ENCODE measurements at places on chromosomes 6 and 20.

- DNase-seq: no peak
These were observed 176.3 kb downstream of the LRFN2 start for GRCh38 chr6:40410821-40411220.

GRCh38 chr6:167437888-167438484 lies 113.1 kb downstream of the TTLL2 start:
- no peak for DNase-seq

- DNase-seq: no peak
These were observed 23.9 kb upstream of the E2F3 start for GRCh38 chr6:20377623-20378265.

DNA sequence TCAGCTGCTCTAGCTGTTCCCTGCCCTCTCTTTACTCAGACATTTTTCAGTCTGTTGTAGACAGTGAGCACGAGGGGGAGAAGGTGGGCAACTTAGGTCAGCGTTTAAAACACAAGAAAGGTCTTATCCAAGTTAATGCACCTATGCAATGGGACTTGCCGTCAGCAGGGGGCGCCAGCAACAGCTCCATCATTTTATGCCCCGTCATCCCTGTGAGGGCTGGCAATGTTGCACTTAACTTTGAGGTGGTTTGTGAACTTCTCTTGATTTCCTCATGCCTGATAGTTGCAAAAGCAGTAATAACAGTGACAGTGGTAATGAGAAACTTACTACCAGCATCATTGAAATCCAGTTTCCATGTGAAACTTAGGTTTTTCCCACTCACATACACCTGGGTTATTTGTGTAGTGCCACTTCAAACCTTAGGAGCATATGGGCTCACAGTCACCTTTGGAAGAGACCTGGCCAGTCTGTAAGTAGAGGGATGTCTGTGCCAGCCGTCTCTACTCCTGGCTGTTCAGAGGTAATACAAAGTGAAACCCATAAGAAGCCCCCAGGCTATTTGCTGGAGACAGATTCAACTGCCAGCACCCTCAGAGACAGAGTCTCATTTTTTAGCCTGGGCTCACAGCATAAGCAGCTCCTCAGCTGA lies 44.9 kb upstream of the ID1 start:
- DNase-seq: peak; percentile 77

- DNase-seq: no peak
These were observed 1.3 kb upstream of the CTCFL start for GRCh38 chr20:57526087-57526884.

DNA sequence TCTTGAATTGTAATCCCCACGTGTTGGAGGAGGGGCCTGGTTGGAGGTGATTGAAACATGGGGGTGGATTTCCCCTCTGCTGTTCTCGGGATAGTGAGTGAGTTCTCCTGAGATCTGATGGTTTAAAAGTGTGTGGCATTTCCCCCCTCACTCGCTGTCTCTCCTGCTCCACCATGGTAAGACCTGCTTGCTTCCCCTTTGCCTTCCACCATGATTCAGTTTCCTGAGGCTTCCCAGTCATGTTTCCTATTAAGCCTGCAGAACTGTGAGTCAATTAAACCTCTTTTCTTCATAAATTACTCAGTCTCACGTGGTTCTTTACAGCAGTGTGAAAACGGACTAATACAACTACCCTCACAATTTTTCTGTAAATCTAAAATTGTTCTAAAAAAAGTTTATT lies 26.8 kb upstream of the FAM184A start:
- no peak for DNase-seq

GRCh38 chr6:144141470-144141869 lies 8.8 kb upstream of the STX11 start:
- DNase-seq: no peak

DNA sequence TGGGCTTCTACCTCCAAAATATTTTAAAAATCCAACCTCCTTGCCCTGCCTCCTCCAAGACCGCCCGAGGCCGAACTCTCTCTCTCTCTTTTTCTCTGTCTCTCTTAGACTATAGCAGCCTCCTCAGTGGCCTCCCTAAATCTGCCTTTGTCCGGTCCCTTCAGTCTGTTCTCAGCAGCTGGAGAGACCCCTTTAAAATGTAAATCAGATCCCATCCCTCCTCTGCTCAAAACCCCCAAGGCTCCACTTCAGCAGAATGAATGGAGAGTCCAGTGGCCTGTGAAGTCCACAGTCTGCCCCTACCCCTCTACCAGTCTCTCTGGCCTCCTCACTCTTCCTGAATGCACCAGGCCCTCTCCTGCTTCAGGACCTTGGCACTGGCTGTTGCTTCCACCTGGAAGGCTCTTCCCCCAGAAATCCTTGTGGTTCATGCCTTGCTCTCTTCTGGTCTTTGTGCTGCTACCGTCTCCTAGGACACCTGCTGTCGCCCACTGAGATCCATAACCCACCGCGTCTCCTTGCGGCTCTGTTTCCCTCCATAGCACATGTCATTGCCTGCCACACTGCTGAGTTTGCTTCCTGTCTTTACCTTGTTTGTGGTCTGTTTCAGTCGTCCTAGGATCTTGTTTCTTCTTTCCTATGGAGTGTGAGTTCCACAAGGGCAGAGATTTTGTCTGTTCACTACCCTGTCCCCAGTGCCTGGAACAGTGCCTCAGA lies 6.0 kb downstream of the MLN start:
- DNase-seq: no peak

GRCh38 chr6:100347901-100348550 lies 116.7 kb downstream of the SIM1 start:
- no peak for DNase-seq

DNA sequence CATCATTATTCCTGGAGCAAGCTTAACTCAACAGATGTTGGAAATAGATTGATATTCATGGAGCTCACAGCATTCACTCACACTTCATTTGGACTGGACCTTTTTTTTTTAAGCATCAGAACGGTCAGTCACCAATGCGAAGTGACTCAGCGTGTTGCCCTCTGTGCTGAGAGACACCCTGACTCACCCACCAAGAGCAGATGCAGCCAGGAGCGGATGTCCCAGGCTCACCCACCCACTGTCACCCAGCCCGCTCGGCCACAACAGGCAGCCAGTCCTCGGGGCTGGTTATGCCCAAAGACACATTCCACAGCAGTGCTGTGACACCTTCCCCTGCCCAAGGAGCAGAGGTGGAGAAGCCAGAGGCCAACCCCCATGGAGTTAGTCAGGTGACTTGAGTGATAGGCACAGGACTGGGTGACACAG lies 15.7 kb downstream of the RNASET2 start:
- no peak for DNase-seq

GRCh38 chr6:154318721-154319120 lies 37.9 kb downstream of the IPCEF1 start:
- no peak for DNase-seq

DNA sequence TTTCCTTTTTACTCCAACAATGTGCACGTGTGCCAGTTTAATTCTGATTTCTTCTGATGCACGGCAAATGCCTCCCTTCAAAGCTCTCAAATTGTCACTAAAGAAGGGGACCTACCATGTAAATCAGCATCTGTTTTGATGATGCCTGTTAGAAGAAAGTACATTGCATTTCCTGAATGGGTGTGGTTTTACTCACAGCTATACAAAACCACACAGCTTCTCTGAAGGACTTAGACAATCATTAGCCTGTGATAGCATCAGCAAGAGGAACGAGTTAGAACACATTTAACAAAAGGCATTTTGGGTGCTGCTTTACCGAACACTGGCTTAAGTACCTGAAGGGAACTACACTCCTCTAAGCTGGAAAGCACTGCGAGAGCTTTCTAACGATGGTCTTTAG lies 109.4 kb downstream of the ATXN1 start:
- DNase-seq: peak; percentile 79

- no peak for DNase-seq
These were observed 340.5 kb upstream of the PRDM1 start for GRCh38 chr6:105745464-105746129.

DNA sequence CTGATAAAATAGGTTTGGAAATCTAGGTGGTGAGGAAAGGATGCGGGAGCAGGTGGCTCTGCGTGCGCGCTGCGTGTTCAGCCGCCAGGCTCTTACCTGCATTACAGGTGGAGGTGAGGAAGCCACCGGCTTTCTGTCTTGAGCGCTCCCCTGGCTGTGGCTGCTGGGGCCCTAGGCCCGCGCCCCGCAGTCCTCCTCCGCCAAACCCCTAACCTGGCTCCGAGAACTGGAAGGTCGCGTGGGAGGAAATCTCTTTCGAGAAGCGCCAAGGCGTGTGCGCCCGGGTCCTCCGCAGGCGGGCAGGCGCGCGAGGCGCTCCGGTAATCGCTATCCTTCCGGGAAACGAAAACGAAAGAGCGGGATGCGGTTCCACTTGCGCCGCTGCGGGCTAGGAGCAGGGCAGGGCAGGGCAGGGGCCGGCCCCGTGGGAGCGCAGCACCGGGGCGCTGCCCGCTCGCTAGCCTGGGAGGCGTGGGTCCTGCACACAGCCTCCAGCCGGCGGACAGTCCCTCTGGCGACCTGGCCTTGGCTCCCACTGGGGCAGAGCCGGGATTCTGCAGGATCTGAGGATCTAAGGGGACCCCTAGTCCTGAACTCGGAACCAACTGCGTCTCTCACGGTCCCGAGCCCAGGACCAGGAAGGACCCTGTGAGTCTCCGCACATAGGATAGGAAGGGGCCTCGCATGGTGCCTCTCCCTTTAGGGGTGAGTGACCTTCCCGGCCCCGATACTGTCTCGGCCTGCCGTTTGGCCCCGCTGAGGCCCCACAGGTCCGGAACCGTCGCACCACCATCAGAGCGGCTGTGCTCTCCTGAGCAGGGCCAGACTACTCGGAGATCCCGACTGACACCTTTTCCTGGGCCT lies at the start of gene ETV7:
ETV7 (minus strand) TSS at position 230 of the 864 bp plus-strand sequence; CDS start at position 102, 128 bp downstream.
- peak; percentile 50 for DNase-seq

GRCh38 chr6:5135788-5136376 lies 50.7 kb downstream of the PPP1R3G start:
- peak; percentile 46 for DNase-seq

DNA sequence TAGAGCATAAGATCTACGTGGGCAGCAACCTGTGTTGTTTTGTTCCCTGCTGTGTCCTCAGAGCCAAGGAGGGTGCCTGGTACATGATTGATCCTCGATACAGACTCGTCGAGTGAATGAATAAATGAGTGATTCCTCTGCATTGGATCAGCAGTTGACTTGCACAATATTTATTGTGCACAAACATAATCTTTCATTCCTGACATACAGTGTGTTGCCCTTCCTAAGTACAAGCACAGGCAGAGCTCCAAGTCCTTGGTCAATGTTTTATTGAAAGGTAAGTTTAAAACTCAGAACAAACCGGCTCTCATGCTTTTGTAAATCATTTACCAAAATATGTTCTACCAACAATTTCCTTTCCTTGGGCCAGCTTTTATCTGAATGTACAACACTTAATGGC lies 57.4 kb downstream of the STMND1 start:
- no peak for DNase-seq

- no peak for DNase-seq
These were observed 7.3 kb downstream of the RAET1E start for GRCh38 chr6:149890629-149891045.

GRCh38 chr6:40336940-40337760 lies 250.0 kb downstream of the LRFN2 start:
- DNase-seq: no peak

DNA sequence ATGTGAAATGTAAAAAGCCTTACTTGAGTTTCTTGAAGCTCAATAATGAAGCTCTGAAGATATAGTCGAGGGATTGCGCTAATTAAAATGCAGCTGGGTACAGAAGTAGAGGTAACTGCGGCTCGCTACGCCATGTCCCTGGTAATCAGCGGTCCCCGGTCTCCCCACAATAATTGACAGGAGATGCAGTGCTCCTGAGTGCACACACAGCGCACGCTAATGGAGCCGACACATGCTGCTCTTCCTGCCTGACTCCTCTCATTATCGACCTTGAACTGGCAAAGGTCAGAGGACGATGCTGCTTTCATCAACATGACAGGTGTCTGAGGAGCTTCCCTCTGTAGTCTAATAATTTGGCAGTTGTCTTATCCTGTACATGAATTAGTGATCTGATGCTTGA lies 365.9 kb downstream of the RNF144B start:
- DNase-seq: no peak

DNA sequence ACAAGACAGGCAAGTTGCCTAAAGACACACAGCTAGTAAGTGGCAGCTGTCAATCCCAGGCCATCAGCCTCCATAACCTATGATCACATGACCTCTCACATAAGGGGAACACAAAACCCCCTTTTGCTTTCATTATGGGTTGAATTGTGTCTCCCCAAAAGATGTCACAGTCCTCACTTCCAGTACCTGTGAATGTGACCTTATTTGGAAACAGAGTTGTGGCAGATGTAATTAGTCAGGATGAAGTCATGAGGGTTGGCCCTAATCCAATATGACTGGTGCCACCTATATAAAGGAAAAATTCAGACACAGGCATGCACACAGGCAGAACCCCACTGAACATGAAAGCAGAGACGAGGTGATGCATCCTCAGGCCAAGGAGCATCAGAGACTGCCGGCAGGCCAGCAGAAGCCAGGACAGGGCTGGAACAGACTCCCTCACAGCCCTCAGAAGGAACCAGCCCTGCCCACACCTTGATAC lies 33.6 kb downstream of the GFOD1 start:
- peak; percentile 42 for DNase-seq

- DNase-seq: no peak
These were observed 281.3 kb downstream of the PTPRK start for GRCh38 chr6:128239146-128239545.

DNA sequence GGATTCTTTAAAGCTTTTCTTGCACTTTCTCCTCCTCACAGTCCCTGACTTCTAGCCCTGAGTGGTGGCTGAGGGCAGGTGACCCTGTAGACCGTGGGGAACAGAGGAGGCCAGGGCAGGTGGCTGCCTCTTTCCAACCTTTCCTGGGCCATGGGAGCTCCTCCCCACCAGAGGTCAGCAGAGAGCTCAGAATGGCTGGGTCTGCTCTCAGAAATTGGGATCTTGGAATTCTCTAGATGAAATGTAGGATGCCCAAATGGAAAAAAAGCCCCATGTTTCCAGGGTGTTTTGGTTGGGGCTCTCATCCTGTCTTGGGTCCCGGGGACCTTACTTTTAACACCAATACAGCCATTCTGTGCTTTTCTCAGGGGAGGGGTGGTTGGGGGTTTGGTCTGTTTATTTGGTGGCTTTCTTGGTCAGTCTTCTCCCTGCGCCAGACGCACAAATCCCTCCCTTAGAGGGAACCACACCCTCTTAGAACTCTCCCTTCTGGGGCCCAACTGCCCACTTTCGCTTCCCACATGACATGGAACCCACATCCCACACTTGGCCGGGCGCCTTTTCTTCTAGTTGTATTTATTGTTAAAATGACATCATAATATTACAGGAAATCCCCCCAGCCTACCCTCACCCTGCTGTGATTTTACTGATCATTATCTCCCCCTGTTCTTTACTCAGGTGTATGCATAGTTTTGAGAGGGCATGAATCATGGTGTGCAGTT lies 17.9 kb downstream of the GNAS start:
- DNase-seq: peak; percentile 64

Measured in CD4-positive, alpha-beta T cell treated with Interleukin-2 at 100 ng/mL for 4 hours (primary cell).